ENCODE measurements at places on chromosomes 7 and 10. TPM values are rescaled to one million over a fixed set of nuclear protein-coding genes. Genes with fewer than 3 reads are reported as not detected.

PRRT4 gene
- 3.4 TPM for total RNA-seq

SLC26A5 gene
- 0.22 TPM for total RNA-seq

FAM25A gene
- total RNA-seq, result not detected

CNTNAP2 gene
- not detected for total RNA-seq

CTAGE6 gene
- 1.0 TPM for total RNA-seq

HABP2 gene
- not detected for total RNA-seq

PRF1 gene
- total RNA-seq, result 4.2 TPM

CRYGN gene
- not detected for total RNA-seq

FEZF1 gene
- total RNA-seq, result not detected

C10orf53 gene
- not detected for total RNA-seq

ADARB2 gene
- not detected for total RNA-seq

EXOSC1 gene
- 20.5 TPM for total RNA-seq

TMEM184A gene
- total RNA-seq, result 0.17 TPM

LIPM gene
- not detected for total RNA-seq

AZGP1 gene
- total RNA-seq, result 31.5 TPM

RSPH10B gene
- total RNA-seq, result not detected

AEBP1 gene
- 183 TPM for total RNA-seq

BHLHA15 gene
- not detected for total RNA-seq

MYH16 gene
- total RNA-seq, result not detected

SFTPA1 gene
- total RNA-seq, result not detected

BMS1 gene
- total RNA-seq, result 13.8 TPM

ERVW-1 gene
- total RNA-seq, result not detected

CPN1 gene
- not detected for total RNA-seq

GIMAP6 gene
- 44.4 TPM for total RNA-seq

MSMB gene
- total RNA-seq, result not detected

C10orf143 gene
- total RNA-seq, result 1.1 TPM

ATG9B gene
- not detected for total RNA-seq

GIMAP7 gene
- total RNA-seq, result 22.5 TPM

CCL26 gene
- total RNA-seq, result not detected

SLC29A4 gene
- total RNA-seq, result 11.0 TPM

FAM25G gene
- total RNA-seq, result not detected

CYP3A7 gene
- not detected for total RNA-seq

OR9A2 gene
- total RNA-seq, result not detected

NDUFB2 gene
- 112 TPM for total RNA-seq

BLNK gene
- 6.2 TPM for total RNA-seq

SFRP4 gene
- total RNA-seq, result 2.6 TPM

UBE3C gene
- total RNA-seq, result 64.1 TPM

FZD8 gene
- total RNA-seq, result 3.8 TPM

GSAP gene
- 37.0 TPM for total RNA-seq

VAX1 gene
- not detected for total RNA-seq

CD36 gene
- 6,827 TPM for total RNA-seq

C7orf57 gene
- total RNA-seq, result not detected

SPDYE2B gene
- total RNA-seq, result not detected

GPRIN2 gene
- not detected for total RNA-seq

TAS2R4 gene
- total RNA-seq, result 0.51 TPM

SEC61A2 gene
- 3.4 TPM for total RNA-seq

CUBN gene
- 6.0 TPM for total RNA-seq

MUC3A gene
- 0.94 TPM for total RNA-seq

MTG1 gene
- total RNA-seq, result 29.7 TPM

FKBP6 gene
- total RNA-seq, result not detected

NAT16 gene
- total RNA-seq, result not detected

MRLN gene
- not detected for total RNA-seq

ZNF518A gene
- 24.5 TPM for total RNA-seq

All from subcutaneous adipose tissue (tissue), 4 donors.